ENCODE measurements at places on chromosomes 2 and 18. TPM values are rescaled to one million over a fixed set of nuclear protein-coding genes. Genes with fewer than 3 reads are reported as not detected.

DNA sequence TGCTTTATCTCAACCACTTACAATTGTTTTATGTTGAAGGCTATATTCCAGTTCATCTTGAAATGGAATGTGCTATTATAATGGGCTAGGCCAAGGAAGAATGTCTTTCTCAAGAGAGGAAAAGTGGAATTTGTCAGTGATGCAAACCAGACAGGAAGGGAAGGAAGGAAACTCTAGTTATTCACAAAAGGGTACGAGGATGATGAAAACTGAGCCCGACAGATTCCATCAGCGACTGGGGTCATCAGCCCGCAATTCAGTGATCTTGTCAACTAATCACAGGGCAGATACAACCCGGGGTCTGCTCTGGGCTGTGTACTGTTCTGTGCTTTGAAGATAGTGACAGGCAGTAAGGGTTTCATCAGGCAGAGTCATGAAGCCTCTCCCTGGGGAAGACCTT, 23.4 kb upstream of the LYPD6 start:
- DNase-seq = no peak

DNA sequence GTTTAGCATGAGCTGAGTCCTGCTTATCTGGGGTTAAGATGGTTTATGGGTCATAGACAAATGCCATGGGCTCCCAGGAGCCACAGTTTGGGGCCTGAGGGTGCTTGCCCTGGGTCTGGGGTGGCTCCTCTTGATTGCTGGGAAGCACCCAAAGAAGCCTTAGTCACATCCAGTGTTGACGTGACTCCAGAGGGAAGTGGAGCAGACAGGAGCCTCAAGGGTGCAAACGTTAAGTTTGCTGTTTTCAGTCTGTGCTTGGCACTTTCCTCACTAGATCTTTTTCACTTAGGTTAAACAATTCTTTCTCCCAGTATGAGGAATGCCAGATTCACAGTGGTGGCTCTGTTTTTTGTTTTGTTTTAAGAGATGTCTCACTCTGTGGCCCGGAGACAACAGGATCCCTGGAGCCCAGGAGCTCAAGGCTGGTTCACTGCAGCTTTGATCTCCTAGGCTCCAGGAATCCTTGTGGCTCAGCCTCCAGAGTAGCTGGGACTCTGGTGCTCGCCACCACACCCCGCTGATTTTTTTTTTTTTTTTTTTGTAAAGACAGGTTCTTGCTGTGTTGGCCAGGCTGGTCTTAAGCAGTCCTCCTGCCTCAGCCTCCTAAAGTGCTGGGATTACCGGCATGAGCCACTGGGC, 251.3 kb downstream of the FAM210A start:
- no peak for DNase-seq

DNA sequence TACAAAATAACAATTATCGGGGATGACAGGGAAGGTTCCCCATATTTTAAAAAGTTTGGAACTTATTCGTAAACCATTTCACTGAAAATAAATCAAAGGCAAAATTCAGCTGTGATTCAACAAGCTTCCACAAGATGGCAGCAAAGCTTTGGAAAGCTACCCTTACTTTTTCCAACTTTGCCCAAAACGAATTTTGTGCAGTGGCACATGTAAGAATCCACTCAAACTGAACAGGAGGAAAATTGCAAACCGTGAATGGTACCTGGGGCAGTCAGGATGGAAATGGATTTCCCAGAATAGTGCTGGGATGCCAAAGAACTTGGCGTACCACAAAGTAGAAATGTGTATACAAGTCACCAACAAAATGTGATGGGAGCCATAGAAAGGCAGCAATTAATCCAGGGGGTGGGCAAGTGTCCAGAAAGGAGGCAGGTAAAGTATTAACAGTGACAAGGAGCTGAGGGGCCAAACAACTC, 10.7 kb downstream of the RPL31 start:
- DNase-seq = no peak

DNA sequence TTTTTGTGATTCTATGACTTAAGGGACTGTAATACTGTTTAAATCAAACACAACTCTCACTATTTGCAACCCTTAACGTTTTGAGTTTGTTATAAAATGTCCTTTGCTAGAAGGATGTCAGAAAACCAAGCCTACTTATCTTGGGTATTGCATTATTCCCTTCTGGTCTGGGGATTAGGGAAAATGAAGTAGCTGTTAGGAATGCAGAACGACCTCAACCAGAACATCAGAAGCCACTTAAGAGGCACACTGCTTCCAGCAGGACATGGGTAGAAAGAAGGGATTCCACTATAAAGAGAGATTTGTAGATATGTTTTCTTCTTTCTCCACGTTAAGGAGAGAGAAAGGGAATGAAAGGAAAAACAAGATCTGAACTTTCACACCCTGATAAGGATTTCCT, 101.2 kb downstream of the SETBP1 start:
- no peak for DNase-seq

Gene TSPYL6
- not detected for total RNA-seq

Gene MYOM1
- total RNA-seq = 724 TPM
